ENCODE measurements at places on chromosomes 3 and 15.

DNA sequence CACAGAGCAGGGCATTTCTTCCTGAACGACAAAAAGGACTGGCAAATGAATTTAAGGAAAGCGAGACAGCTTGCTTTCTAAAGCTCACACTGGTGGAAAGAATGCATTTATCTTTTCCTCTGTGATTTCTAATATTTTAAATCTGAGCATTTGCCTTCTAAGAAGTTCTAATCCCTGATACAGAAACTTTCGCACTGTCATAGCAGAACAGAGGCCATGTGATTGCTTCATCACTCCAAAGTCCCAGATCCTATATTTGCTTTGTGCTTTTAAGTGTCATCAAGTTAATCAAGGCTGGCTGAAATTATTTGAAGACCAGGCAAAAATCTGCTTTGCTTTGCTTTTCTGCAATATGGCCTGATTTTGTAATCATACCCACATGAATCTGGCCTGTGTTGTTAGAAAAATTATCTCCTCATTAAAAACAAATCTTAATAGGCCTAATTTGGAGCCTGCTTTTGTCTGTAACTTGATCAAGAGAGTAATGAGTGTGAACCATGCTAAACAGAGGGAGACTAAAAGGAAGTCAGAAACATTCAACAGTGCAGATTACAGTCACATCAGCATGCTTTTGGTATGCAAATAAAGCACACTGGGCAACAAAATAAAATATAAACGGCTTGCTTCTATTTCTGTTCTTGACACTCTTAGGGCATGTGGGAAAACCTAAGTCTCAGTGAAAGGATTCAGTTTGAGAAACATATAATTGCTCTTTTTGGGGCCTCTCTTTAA lies 178.2 kb upstream of the ADAMTS9 start:
- no peak for DNase-seq

DNA sequence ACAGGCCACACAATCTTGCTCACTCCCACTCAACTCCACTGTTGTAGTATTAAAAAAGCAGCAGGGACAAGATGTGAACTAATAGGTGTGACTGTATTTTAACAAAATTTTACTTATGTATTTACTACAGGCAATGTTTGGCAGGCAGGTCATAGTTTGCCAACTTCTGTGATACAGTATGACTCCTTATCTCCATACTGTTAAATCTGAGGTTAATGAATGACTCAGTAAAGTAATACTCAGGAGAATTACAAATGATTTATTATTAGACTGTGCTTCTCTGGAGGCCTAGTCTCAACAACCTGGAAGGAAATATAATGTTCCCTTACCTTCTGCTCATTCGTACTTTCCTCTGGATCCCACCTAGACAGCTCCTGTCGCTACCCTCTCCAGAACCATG lies 258.6 kb upstream of the KCNMB2 start:
- no peak for DNase-seq

- no peak for DNase-seq
These were observed 186.7 kb downstream of the NLGN1 start for GRCh38 chr3:173584093-173584837.

DNA sequence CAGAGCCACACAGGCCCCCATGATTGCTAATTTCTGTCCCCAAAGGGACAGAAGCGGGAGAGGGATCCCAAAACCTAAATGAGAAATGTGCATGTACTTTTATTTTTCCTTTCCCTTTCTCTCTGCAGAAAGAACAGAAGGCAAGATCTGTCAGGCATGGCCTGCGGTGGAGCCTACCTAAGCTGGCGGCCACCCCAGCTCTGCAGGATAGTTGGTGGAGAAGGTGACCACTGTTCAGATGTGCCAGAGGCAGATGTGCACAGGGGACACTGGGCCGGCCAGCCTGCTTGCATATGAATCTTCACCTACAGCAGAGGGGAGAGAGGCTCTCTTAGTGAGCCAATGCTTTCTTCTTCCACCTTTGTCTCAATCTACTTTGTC lies 2.1 kb upstream of the AMOTL2 start:
- no peak for DNase-seq

- DNase-seq = no peak
These were observed 35.5 kb downstream of the ESYT3 start for GRCh38 chr3:138469874-138470273.

GRCh38 chr3:121228971-121229370 lies 316.8 kb downstream of the POLQ start:
- no peak for DNase-seq

DNA sequence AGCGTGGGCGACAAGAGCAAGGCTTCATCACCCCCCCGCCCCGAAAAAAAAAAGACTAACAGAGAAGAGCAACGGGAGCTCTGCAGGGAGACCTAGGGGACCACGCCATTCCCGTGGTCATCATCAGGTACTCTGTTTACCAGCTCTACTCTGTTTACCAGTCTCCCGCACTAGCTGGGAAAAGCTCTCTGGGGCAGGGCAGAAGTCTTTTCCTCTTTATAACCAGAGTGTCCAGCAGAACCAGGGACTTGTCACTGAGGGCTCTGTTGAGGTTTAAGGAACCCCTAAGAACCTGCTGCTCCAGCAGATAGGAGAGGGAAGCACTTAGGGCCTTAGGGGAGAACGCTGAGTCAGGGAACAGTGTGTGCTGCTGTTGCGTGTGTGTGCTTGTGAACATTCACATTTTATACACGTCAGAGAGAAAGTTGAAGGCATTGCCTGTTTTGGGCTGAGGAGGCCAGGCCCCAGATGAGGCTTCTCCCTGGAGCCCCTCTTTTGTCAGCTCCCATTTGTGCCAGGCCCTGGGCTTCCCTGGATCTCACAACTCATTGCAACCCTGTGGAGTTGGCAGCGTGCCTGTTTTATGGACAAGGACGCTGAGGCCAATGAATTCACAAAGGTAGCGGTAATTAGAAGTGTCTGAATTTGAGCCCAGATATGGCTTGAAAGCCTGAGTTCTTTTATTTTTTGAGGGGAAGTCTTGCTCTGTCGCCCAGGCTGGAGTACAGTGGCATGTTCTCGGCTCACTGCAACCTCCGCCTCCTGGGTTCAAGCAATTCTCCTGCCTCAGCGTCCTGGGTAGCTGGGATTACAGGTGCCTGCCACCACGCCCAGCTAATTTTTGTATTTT lies 24.2 kb upstream of the ERICH6 start:
- DNase-seq = no peak

DNA sequence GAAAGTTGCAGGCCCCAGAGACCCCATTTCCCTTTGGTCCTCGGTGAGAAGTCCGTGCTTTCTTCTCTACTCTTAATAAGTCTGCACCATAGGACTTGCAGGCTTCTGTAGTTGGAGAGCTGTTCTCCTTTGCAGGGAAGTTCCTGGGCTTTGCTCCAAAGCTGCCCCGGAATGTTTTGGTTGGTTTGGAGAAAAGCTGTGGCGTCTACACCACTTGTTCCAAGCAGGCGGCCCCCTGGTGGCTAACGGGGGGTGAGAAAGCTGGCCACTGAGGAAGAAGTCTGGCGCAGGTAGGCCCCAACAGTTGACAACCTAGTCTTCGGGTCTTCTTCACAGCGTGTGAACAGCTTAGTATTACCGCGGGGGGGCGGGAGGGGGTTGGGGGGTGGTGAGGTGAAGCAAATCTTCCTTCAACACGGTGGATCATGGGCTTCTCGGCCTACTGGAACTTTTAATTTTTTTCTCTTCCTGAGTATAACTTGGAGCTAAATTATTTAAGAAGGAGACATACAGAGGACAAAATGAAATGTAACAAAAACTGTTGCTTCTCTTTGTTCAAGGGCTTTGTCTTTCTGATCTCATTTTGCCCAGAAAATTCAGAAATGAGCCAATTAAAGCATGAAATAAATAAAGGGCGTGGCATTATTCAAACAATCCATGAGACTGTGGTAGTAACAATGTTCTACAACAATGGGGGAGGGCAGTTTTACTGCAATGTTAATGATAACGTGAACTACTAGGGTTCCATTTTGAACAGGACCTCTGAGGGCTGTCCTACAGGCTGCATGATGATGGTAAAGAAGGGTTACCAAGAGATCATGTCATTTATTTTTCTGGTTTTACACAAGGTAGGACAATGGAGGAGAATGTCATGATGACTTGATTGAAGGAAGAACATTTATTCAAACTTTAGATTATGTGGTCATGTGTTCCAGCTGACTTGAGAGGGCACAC lies 2.2 kb upstream of the THRB start:
- no peak for DNase-seq

GRCh38 chr15:83193721-83194120 lies 13.9 kb downstream of the HDGFL3 start:
- DNase-seq = no peak

GRCh38 chr3:45544024-45544716 lies 50.4 kb upstream of the LIMD1 start:
- DNase-seq = no peak

GRCh38 chr3:58206406-58207011 lies 4.3 kb downstream of the DNASE1L3 start:
- DNase-seq = no peak

DNA sequence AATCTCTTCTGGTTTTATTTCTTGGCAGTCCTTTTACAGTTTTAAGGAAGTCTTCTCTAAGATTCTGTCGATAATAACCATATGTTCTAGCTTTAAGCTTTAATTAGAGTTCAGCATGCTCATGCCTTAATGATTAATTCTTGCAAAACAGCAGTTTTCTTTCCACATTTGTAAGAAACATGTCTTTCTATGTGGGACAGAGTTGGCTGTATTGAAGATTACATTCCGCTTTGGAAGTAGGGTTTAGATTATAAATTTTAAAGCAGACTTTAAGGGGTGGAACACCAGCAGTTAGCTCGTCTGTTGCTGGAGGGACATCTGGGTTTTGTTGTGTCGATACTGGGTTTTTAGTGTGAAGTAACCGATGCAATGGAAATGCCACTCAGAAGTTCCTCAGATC lies 35.3 kb downstream of the SQOR start:
- no peak for DNase-seq

- no peak for DNase-seq
These were observed 79.4 kb downstream of the LPP start for GRCh38 chr3:188233320-188233719.

DNA sequence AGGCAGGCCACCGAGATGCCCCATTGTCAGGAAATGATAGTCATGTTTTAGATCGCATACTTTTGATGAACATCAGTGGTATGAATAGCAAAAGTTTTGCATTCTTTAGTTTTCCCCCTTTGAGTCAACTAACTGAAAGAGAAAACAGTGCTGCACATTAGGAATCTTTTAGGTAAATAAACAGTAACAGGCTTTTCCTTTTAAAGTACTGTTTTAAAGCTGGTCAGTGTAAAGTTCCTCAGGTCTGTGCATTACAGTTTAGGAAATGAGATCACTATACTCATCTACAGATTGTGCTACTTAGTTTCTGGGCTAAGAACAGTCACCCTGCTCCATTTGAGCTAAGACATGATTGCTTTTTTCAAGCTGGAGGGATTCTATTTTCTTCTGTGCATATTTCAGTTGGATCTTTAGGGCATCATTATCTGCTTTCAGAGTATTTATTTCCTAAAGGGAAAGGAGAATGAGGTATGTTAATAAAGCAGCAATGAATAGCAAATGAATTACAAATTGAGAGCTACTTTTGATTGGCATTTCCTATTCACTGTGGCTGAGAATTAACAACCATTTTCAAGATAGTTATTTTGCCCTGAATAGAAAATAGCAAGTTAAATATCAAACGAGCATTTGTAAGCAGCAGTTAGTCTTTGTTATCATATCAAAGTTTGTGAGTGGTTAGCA lies 36.5 kb downstream of the FAM98B start:
- no peak for DNase-seq

GRCh38 chr15:88624156-88624970 lies 3.2 kb downstream of the AEN start:
- DNase-seq = no peak

DNA sequence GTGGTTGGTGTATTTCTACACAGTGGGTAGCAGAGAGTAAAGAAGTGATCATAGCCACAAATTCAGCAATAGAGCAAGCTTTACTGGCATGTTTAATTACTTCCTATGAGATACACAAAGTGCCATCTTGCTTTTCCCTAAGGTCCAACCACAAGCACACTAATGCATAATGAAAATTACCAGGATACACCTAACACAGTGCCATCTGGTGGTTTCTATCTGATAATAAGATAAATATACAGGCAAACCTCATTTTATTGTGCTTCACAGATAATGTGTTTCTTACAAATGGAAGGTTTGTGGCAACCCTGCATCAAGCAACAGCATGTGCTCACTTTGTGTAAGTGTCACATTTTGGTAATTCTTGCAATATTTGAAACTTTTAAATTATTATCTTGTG lies 223.0 kb downstream of the NSUN3 start:
- DNase-seq = no peak

DNA sequence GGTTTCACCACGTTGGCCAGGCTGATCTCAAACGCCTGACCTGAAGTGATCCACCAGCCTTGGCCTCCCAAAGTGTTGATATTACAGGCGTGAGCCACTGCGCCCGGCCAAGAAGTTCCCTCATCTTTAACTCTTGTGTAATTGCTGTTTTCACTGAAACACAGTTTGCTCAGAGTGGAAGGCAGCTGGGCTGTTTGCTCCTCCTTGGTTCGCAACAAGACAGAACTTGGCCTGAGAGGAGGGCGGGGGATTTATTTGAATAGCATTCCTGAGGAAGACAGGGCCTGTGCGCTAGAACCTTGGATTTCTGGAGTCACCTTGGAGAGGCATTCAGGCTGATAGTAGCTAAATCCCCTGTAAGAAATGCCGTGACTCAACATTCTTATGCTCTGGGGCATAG lies 226.7 kb upstream of the MCTP2 start:
- DNase-seq = no peak

DNA sequence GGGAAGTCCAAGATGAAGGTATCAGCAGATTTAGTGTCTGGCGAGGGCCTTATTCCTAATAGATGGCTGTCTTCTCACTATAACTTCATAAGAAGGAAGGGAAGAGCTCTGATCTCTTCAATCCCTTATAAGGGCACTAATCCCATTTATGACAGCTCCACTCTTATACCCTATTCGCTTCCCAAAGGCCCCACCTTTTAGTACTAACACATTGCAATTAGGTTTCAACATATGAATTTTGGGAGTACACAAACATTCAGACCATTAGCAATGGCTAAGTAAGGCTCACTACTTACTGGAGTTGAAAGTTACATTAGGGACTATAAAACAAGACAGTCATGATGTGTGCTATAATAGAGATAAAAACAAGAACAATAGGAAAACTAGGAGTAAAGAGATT lies 118.9 kb downstream of the NECTIN3 start:
- DNase-seq = no peak

DNA sequence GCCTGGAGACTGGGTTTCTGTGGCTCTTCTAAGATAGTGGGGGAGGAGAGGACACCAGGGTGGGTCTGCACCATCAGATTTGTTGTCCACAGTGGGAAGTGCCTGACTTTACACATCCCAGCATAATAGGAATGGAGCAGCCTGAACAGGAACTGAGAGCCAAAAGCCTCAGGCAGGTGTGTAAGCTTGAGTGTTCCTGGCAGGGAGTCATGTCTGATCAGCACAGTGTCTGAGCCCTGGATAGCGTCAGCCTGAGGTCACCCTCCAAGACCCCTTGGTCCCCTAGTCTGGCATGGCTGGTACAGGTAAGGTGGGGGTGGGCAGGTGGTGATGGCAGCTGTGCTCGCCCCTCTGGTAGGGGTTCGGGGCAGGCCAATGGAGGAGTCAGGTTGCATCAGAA lies 20.2 kb downstream of the INSYN1 start:
- DNase-seq = no peak

GRCh38 chr3:172379372-172379771 lies 68.9 kb downstream of the GHSR start:
- DNase-seq = no peak

GRCh38 chr3:146972726-146973125 lies 367.6 kb upstream of the PLSCR5 start:
- no peak for DNase-seq

- DNase-seq = no peak
These were observed 14.2 kb upstream of the ZNF148 start for GRCh38 chr3:125389282-125389681.

All from CD8-positive, alpha-beta memory T cell (primary cell).